ENCODE measurements at places on chromosomes 1 and 21.

DNA sequence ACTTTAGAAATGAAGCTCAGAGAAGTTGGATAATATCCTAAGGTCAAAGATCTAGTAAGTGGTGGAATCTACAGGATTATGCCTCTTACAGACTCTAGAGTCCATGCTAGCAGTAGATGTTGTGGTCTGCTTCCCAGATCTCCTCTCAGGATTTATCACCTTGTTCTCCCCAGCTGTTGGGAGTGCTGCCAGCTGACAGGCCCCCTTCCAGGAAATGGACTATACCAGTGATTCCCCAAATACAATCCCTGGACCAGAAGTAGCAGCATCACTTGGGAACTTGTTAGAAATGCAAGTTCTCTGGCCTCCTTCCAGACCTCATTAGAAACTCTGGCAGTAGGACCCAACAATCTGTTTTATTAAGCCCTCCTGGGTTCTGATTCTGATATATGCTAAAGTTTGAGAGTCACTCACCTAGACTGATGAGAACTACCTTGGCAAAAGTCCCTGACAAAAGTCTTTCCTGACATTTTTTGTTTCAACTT, 24.5 kb upstream of the NTNG1 start:
- DNase-seq: no peak

- no peak for DNase-seq
Observed at GRCh38 chr1:2272686-2273400, 44.7 kb downstream of the SKI start.

- DNase-seq: no peak
Observed at GRCh38 chr1:35656148-35656862, 15.0 kb upstream of the PSMB2 start.

- no peak for DNase-seq
Observed at GRCh38 chr1:158039380-158039779, 45.9 kb downstream of the KIRREL1 start.

GRCh38 chr1:19640363-19641316, 3.5 kb upstream of the NBL1 start:
- DNase-seq: no peak

DNA sequence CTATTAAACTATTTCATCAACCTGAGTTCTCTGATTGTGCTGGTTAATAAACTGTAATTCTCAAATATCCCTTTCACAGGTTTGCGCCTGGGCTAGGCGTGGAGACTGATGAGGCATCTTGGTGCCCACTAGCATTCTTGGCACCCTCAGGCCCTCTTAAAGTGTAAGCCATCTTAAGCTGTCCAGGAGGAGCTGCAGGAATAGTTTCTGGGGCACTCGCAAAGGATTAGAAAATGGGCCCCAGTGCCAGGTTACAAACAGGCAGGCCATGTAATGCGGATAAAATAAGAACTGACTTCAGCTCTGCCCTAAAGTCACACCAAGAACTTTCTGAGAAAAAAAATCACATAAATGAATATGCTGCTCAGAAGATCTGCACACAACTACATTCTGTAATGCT, 1.1 kb downstream of the CASQ2 start:
- DNase-seq: no peak

DNA sequence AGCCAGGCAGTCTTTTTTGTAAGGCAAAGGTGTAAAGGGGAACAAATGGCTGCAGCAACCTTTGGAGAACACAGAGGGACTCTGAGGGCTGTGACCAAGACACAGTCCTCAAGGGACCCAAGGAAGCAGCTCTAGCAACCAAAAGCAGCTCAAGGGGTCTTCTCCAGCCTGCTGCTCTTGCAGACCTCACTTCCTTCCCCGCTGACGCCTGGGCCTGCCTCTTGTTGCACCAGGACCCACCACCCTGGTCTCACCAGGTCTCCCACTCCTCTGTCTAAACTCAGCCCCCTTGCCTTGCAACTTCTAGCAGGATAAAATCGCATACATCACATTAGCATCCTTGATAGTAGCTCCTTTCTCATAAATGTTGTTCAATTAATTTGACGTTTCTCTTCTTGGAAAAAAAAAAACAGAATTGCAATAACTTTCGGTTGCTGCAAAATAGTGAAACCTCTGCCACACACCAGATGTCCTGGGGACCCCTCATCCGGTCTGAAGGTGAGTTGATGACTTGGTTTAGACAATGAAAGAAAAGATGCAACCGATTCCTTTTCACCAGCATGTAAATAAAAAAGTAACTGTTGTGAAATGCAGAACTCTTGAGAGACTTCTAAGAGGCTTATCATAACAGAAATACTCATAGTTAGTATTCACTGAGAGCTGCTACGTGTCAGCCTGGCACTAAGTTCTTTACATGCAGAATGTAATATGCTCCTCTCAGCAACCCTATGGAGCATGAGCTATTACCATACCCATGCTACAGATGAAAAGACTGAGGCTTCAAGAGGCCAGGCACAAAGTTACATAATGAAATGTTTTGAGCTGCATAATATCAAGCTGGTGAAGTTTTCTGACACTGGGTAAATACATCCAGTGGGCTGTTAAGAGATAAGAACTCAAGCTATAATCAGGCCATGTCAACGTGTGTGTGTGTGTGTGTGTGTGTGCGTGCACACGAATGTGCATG, 58.5 kb downstream of the UMODL1 start:
- DNase-seq: no peak

GRCh38 chr1:207850621-207851407, 60.1 kb downstream of the CD34 start:
- no peak for DNase-seq

- no peak for DNase-seq
Observed at GRCh38 chr1:119005724-119006405, 17.7 kb upstream of the TBX15 start.

DNA sequence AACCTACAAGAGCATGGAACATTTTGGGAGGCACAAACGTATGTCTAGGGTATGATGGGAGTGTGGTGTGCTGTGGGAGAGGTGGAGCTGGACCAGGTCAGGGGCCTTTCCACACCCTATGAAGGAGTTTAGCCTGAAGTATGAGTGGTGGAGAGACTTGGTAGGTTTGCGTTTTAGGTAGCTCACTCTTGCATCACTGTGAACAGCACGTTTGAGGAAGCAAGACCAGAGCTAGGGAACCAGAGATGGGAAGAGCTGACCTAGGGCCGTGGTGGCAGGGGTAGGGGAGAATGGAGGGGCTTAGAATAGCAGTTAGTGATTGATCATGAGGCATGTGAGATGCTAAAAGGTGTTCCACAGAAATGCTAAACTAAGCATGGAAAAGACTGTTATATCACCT, 25.1 kb upstream of the ZFP69B start:
- no peak for DNase-seq

DNA sequence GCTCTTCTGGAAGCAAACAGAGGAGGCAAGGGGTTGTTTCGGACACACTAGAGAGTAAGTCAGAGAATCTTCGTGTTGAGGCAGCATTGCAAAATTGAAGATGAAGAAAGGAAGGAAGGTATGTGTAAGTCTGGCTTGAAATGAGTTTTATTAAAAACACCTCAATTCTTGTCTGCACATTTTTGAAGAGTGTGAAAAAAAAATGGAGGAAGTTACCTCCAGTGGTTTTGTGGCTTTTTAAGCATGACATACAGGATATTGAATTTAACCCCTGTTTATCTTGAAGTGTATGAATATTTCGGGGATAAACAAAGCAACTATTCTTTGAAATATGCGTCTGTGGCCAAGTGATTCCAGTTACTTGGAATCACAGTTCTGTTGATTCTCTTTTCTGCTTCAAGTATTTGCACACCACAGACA, 203.2 kb upstream of the SGIP1 start:
- no peak for DNase-seq

DNA sequence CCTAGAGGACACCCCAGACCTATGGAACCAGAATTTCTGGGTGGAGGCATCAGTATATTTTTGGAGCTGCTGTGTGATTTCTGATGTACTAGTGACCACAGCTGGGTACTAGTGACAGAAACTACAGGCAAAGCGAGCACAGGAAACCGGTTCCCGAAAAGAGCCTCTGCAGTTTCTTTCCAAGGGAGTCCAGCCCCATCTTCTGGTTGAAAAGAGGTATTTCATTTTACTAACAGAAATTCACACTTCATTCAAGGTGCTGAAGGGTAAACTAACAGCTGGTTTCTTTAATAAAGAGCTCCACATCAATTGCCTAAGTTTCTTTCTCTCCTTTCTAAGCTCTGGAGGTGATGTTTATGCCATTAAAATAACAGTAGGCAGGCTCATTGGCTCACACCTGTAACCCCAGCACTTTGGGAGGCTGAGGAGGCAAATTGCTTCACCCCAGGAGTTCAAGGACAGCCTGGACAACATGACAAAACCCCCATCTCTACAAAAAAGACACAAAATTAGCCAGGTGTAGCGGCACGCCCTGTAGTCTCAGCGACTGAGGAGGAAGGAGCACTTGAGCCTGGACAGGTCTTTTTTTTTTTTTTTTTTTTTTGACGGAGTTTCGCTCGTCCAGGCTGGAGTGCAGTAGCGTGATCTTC, 22.0 kb downstream of the THAP3 start:
- DNase-seq: no peak

GRCh38 chr1:106798991-106799390, 257.5 kb upstream of the PRMT6 start:
- no peak for DNase-seq

- DNase-seq: no peak
Observed at GRCh38 chr1:119314001-119314796, 54.4 kb upstream of the HAO2 start.

DNA sequence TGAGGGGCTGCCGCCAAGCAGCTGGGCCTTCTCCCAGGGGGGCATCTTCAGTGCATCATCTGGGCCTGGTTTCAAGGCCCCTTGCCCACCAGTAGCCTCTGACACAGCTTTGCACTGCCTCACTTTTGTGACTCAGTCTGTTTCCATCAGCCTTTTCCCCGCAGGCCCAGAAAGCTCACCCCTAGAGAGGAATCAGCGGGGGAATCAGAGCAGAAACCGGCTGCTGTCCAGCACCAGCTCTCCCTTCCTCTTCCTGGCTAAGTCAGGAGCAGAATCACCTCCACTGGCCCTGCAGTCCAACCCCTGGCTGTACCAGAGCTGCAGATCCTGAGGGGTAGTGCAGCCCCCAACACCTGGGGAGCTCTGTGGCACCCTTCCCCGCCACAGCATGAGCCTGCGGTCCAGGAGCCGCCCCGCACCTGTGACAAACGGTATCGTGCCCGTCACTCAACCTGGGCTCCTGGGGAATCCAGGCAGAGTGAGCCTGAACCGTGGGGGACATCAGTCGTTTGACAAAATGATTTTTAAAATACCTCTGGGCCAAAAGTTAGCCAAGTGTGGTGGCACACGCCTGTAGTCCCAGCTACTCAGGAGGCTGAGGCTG, 83.3 kb upstream of the TMEM51 start:
- no peak for DNase-seq

- DNase-seq: no peak
Observed at GRCh38 chr1:211741788-211742187, 66.4 kb upstream of the NEK2 start.

DNA sequence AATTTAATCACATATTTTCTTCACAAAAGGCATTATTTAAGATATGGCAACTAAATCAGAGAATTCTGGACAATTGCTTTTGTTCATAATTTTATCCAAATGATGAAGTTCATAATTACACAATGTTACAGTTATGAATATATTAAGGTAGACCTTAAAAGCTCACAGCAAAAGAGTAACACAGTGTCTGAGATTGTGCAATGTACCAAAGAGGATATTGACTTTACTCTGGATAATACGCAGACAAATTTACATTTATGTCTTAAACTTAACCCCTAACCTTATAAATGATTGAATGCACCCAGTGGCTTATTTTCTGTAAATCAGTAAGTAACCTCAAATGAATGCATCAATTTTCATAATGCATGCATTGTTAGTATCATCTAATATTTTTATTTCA, 216.2 kb upstream of the SAMSN1 start:
- DNase-seq: no peak

DNA sequence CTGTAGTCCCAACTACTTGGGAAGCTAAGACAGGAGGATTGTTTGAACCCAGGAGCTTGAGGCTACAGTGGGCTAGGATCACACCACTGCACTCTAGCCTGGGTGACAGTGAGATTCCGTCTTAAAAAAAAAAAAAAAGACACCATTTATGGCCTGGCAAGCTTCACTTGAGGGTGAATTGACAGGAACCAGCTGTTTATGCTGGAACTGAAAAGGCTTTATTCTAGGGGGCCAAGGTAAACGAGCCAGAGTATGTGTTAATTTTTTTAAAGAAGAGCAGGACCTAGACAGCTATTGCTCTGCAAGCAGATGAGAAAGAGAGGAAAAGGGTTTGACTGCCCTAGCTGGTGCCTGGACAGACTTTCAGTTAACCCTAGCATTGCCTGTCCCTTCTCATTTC, 37.0 kb downstream of the S100A6 start:
- DNase-seq: no peak

DNA sequence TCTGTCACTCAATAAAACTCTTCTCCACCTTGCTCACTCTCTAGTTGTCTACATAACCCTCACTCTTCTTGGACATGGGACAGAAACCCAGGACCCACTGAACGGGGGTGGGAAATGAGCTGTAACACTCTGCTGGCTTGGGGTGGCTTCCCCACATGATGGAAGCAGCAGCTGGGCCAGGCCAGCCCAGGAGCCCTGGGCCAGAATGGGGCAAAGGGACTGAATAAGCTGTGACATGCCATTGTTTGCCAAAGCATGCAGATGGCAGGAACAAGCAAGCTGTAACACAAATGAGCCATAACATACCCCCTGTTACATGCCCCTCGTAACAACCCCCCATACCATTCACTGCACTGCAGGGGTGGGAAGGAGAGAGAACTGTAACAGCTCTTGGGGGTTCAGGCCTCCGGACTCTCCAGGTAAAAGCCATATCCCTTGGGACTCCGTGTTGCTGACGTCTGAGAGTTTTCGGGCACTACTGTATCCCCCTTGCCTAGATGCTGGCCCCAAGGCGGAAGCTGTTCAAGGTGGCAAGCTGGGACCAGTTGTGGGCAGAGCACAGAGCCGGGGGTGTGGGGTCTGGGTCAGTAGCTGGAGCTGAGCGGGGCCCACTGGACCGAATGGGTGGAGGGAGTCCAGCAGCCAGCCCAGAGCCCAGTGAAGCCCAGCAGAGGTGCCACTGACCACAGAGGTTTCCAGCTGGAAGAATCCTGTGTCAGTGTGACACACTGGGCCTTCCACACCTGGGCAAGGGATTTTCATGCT, 56.1 kb upstream of the DMRTB1 start:
- DNase-seq: no peak

Data from stimulated activated CD8-positive, alpha-beta memory T cell treated with anti-CD3 and anti-CD28 coated beads, Interleukin-7, amount 100 ng/mL, for 48 hours (primary cell).